ENCODE measurements at places on chromosomes 13 and 19.

GRCh38 chr19:29380581-29380980, 145.2 kb upstream of the VSTM2B start:
- no peak for DNase-seq

GRCh38 chr13:44397766-44398223, 24.2 kb downstream of the SERP2 start:
- no peak for DNase-seq

DNA sequence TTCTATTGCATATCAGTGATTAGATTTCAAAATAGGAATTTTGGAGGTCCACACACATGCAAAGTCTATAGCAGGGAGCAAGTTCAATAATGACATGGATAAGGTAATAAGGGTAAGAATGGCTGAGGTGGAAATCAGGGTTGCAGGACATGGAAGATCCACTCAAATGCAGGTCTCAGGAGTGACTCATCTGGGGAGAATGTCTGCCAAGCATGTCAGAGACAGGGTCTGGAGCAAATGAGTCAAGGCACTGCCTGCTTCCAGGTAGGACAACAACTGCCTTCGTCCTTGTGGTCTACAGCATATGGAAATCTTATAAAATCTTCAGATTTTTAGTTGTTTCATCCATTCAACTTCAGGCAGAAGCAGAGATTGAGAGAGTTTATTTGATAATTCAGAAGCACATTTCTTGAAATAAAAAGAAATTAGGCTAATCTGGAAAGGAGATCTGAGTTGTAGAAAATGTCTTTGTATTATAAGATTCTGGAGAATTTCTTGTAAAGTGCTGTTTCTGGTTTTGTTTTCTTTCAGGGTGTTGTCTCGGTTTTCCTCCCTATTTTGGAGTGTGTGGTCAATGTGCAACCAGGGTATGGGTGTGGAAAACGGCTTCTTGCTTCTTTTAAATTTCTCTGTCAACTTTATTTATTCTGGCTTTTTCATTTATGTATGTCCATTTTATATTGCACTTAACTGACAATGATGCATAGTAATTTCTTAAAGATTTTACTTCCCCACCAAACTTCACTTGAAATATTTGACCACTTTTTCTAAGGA, 748.8 kb downstream of the LIG4 start:
- DNase-seq: no peak

GRCh38 chr13:114134944-114135610, 2.7 kb upstream of the RASA3 start:
- no peak for DNase-seq

- no peak for DNase-seq
Measured at GRCh38 chr19:4641132-4641531, 1.8 kb downstream of the TNFAIP8L1 start.

- DNase-seq: no peak
Measured at GRCh38 chr13:32297206-32297605, 18.0 kb downstream of the ZAR1L start.

DNA sequence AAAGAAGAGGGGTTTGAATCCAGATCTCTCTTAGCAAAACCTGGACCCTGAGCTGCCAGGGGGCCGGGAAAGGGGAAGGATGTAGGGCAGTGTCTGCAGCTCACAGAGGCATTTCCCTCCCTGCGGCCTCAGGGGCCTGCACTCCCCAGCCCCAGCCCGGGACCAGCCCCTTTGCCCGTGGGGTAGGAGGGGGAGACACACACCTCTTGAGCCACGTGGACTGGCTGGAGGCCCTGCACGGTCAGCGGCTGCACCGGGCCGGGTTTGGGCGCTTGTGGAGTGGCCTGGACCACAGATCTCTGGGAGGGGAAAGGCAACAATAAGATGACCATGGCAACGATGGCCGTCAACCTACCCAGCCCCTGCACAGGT, 26.9 kb downstream of the RFX1 start:
- DNase-seq: no peak

- no peak for DNase-seq
Measured at GRCh38 chr13:50421473-50422130, 406.4 kb downstream of the KCNRG start.

GRCh38 chr13:26707122-26708006, 53.2 kb downstream of the GPR12 start:
- DNase-seq: peak; percentile 8

DNA sequence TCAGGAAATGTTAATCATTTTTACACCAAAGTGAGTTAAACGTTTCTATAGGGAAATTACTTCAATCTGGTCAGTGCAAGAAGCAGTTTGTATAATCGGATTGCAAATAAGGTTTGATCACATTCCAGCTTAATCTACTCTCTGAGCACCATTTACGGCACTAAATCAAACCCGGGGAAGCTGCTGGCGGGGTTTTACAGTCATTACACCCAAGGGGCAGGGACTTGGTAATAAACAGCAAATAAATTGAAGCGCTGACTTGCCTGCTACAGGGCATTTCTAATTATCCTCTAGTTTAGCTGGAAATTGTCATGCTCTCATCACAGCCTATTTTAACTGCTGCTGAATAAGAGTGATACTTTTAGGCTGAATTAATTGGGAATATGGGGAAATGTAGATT, 152.1 kb upstream of the SOX21 start:
- DNase-seq: no peak

DNA sequence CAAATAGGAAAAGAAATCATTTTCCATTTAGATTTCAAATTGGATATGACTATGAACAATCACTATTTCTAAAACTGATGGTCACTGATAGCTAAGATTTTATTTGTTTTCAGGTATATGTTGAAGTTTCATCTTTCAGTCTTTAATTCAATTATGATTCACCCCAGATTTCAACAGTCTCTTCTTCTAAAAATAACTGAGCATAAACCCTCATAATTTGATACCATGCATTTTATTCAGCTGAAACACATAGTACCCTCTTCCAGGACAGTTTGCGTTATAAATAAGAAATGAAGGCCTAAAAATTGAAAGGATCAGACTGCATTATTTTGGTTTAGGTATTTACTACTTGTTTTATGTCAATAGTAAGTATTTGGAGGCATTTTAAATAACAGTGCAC, 428.5 kb upstream of the NBEA start:
- no peak for DNase-seq

DNA sequence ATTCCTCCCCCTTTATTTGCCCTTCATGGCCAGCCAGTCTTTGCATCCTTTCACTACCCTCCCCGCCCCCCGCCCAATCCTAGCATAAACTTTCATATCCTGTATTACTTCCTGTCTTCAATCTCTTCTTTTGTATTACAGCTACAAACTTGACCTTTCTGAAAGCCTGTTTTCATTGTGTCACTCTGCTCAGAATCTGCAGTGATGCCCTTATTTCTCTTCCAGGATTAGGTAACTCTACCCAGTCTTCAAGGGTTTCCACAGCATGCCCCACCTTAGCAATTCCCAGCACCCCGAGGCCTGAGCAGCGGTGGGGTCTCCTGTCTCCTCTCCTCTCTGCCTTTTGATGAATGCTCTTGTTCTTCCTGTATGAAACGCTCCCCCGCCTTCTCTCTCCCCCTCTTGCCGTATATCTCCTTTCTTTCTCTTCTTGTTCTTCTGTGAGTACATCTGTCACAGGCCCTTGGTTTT, 145.6 kb downstream of the SHISA2 start:
- DNase-seq: no peak

DNA sequence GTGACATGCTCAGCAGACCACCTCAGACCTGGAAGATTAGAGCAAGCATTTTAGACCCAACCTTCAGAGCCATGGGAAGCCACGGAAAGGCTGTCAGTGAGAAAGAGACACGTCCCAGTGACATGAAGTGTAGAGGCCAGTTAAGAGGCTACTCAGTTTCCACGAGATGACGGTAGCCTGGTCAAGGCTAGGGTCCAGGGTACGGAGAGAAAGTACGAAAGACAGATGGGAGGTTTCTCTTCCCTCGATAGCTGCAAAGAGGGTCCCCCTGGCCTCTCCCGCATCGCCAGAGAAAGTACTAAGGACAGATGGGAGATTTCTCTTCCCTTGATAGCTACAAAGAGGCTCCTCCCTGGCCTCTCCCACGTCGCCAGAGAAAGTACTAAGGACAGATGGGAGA, 8.6 kb downstream of the ZSCAN5A start:
- no peak for DNase-seq

- no peak for DNase-seq
Measured at GRCh38 chr19:48400018-48400742, 6.7 kb downstream of the GRIN2D start.

GRCh38 chr19:36646746-36647145, 19.9 kb downstream of the ZNF461 start:
- DNase-seq: no peak

GRCh38 chr13:22375151-22375550, 704.3 kb downstream of the FGF9 start:
- DNase-seq: no peak

DNA sequence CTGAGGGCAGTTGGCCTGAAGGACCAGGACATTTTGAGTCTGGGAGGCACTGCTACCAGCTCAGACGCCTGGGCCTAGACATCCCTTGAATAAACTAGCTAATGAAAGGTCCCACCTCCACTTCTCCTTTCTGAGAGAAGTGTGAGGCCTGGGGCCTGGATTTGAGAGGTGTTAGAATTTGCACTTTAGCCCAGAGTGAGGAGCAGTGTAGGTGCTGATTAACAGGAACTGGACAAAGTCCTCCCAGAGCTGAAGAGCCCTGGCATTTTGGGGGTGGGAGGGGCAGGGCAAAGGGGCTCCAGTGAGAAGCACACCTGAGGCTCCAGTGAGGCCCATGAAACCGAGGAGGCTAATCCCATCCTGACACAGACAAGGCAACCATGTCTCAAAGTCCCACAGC, 15.2 kb upstream of the SLC1A5 start:
- no peak for DNase-seq

- DNase-seq: no peak
Measured at GRCh38 chr13:100580045-100580444, 8.5 kb downstream of the GGACT start.

- DNase-seq: peak; percentile 55
Measured at GRCh38 chr13:29499506-29500165, 95.9 kb downstream of the SLC7A1 start.

DNA sequence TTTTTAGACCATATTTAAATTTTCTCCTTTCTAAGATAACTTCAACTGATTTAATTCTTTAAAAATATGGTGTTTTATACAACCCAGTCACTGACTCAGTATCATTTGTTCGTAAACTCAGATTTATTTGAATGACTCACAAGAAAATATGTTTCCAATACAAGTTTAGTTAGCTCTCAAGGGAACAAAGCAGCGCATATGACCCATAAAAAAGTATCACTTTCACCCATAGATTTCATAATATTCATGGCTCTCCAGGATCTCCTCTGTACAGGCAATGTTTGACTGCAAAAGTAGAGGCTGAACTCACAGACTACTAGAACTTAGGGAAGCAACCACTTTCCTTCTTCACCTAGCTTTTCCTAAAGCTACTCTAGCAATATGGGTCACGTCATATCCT, 405.6 kb upstream of the PCDH9 start:
- DNase-seq: no peak

DNA sequence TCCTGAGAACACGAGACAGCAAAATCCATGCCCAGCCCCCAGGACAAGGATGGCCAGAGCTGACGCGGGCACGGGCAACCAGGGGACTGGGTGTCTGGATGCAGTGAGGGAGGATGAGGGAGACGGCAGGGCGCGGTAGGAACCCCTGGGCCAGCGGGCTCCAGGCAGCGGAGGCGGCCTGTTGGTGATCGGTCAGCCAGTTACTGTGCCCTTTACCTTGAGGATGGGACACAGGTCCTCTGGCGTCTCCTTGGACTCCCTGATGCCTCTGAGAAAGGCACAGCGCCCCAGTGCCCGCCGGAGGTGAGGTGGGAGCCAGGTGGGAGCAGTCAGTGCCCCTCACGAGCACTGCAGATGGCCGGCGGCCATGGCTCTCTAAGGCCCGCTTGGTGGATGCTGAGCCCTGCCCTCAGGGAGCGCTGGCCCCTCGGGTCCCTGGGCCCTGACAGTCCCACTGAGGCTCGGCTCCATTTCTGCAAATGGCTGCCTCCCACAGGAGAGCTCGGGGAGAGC, 31.2 kb downstream of the C13orf46 start:
- DNase-seq: no peak

DNA sequence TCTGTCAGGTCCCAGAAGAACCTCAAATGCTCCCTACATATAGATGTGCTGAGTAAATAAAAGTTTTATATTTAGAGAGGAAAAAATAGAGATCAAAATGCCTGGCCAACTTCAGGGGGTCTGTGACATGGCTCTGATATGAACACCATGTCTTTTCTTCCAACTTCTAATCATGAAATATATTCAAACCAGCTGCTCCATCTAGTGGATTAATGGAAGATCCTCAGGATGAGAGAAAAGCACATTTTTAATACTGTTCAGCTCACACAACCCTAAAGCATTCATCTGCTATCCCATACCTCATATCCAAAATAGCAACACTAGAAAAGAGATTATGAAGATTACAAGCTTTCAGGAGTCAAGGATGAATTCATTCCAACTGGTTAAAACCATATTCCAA, 56.0 kb upstream of the DOCK9 start:
- DNase-seq: peak; percentile 19

DNA sequence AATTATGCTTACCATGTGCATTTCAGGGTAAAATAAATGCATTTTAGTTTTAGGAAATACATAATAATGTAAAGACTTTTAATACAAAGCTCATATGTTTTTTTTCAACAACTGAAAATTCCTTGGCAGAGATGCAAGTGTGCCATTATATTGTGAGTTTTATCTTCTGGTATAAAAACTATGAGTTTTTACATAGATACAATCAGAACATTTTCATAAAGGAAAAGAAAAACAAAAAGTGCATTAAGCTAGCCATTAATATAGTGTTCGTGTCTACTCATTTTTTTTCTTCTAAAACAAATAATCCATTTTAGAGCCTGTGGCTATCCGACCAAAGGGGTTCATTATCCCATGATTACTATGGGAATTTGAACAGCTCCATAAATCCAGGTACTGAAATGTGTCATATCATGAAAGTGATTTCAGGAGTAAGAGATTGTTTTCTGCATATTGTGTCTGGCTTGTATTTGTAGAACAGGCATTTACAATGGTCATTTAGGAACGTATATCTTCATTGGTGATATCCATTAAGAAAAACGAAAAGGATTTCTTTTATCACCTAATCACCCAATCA, 236.9 kb upstream of the SLC10A2 start:
- DNase-seq: no peak

DNA sequence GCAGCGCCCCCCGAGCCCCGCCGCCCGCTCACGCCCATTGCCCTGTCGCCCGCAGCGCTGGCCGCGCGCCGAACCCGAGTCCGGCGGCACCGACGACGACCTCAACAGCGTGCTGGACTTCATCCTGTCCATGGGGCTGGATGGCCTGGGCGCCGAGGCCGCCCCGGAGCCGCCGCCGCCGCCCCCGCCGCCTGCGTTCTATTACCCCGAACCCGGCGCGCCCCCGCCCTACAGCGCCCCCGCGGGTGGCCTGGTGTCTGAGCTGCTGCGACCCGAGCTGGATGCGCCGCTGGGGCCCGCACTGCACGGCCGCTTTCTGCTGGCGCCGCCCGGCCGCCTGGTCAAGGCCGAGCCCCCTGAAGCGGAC, 518 bp downstream of the KLF2 start:
- no peak for DNase-seq

Measured in inflammatory macrophage treated with lipopolysaccharide for 1 hour (primary cell).